Glomerular endothelial cell (primary cell): ENCODE measurements at places on chromosomes 6 and 20. TPM values are rescaled to one million over a fixed set of nuclear protein-coding genes. Genes with fewer than 3 reads are reported as not detected.

The DPPA5 gene
- total RNA-seq: not detected in 2 replicates

The WFDC5 gene
- total RNA-seq: not detected in 2 replicates

The RNF144B gene
- total RNA-seq: 30.3 and 33.4 TPM in 2 replicates

DNA sequence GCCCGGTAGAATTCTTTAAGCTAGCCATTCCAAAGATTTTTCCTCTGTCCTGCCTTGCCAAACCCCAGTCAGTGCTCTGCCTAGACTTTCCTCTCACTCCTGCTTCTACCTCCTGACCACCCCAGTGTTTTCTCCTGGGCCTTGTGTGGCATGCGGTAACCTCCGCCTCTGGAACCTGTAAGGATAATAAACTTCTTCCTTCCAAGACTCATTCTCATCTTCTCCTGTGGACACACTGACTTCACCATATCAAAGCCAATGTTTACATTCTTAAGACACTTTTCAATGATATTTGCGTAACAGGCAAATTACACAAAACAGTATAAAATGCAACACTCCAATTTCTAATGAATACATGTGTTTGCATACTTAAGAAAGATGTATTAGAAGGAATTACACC, 354.6 kb downstream of the RNF144B start:
- no peak for DNase-seq
